Pancreas (tissue), 10 donors: ENCODE measurements at places on chromosomes 6 and 20. TPM values are rescaled to one million over a fixed set of nuclear protein-coding genes. Genes with fewer than 3 reads are reported as not detected.

The CDH26 gene
- total RNA-seq: 0.32 TPM

The SF3B5 gene
- 59.9 TPM for total RNA-seq

The GSTA1 gene
- 38.6 TPM for total RNA-seq

The ADGRF1 gene
- 0.23 TPM for total RNA-seq

The TP53INP2 gene
- 4.1 TPM for total RNA-seq
